ENCODE measurements at places on chromosomes 6 and 20.

DNA sequence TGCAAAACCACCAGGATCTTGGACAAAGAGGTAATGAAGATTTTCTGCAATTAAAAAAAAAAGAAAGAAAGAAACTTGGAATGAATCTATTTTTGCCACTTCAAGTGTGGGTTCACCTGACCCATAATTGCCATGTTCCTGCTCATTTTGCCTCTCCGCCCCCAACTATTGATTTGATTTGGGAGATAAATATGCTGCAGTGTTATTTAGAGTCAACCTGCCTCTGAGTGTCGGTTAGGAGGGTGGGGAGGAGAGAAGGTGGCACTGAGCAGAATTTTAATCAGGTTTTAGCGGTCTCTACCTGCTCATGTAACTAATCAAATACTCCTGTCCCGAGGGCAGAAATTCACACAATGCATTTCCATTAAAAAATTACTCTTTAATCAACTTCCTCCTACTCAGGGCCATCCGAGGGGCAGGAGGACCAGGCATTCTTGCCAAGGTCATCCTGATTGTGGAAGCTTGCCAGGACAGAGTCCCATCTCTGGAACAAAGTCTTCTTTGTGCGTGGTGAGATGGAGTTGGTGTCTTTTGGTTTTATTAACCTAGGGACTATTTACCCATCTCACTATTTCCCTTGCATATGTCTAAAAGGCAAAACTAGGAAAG is 300.1 kb downstream of the CDH26 start:
- no peak for DNase-seq

GRCh38 chr6:145749632-145750031 is 14.3 kb upstream of the EPM2A start:
- no peak for DNase-seq

DNA sequence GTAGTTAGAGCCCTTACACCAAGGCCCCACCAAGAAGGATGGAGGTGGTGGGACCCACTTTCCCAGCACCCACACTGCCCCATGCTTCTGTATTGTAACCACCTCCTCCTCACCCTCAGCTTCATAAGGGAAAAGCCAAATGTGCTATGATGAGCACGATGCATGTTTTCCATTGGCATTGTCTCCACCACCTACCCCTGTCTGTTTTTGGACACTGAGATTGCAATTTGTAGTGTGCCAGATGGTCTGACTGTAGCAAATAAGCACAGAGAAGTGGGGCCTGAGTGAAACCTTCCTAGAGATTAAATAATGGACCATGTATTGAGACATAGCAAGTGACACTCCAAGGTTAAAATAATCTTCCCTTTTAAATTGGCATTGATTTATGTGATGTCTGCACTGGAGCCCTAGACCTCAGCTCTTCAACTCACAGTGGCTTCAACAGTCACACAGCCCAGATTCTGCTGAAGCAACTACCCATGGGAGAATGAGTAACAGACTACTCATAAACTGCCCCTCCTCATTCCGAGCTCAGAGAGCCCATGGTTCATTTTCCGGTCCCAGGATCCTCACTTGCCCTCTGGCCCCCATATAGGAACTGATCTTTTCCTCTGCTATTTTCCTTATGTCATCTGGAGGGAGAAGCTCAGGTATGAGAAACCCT is 177.9 kb downstream of the COL9A1 start:
- DNase-seq = no peak

- no peak for DNase-seq
Measured at GRCh38 chr6:118882314-118882905, 11.5 kb upstream of the ASF1A start.

DNA sequence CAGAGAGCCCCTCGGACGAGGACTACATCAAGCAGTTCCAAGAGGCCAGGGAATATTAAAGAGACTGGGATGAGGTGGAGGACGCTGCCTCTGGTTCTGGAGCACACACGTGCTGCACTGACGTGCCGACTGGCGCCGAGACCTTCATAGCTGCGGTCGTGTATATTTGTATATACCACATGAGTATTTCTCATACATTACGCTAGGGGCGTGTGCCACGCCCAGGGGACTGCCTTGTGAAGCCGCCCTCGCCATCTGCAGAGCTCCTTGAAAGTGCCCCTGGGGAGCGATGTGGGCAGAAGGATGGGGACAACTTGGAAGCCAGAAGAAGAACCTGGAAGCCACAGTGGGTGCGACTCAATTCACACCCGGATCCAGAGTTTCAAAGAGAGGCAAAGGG is 78.3 kb downstream of the ISM1 start:
- DNase-seq = no peak

DNA sequence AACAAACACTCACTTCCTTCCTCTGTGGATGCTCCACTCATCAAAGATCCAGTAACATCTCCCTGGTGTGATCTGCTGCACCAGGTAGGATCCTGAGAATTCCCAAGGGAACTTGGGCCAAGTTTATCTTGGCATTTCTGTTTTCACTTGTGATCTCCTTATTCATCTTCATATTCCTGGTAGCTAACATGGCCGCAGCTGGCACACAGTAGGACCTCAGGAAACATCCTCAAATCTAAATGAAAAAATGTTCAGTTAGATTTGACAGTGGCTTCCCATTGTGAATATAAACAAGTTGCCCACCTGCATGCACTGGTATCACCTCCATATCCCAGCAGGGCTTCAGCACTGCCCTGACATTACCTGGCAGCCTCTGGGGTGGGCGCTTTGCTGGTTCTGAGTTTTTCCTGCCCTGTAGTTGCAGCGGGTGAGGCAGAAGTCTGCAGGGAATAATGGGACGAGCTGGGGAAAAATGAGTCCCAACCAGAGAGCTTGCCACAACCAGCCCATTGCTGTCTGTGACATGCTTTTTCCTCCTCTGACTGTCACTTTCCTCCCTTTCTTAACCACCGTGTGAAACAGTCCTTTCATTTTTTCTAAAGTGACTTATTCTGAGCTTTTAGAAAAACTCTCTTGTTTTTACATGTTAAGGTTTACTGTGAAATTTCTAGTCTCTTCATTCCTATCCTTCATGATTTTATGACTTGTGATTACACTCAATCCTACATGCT is 9.4 kb upstream of the DSTN start:
- DNase-seq = no peak

GRCh38 chr20:63861365-63861934 is at the start of gene ABHD16B:
ABHD16B (plus strand) TSS chr20:63861498; CDS start chr20:63861541, 43 bp downstream.
- DNase-seq = no peak

- DNase-seq = no peak
Measured at GRCh38 chr6:132812756-132813172, 1.6 kb upstream of the RPS12 start.

Data from SJCRH30 (cell line).